ENCODE measurements at places on chromosomes 4 and X. TPM values are rescaled to one million over a fixed set of nuclear protein-coding genes. Genes with fewer than 3 reads are reported as not detected.

- DNase-seq = no peak
Measured at GRCh38 chrX:131262738-131263679, 26.1 kb downstream of the IGSF1 start.

The MAGED1 gene
- 108 TPM for total RNA-seq

The DOK7 gene
- 30.9 TPM for total RNA-seq

The ALAS2 gene
- 26.3 TPM for total RNA-seq

DNA sequence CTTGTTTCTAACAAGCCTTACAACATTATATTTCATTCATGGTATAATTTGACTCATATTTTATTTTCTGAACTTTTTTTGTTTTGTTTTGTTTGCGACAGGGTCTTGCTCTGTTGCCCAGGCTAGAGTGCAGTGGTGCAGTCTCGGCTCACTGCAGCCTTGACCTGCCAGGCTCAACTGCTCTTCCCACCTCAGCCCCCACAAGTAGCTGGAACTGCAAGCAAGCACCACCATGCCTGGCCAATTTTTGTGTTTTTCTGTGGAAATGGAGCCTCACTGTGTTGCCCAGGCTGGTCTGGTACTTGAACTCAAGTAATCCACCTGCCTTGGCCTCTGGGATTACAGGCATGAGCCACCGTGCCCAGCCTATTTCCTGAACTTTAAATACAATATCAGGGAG, 42.5 kb downstream of the GRID2 start:
- no peak for DNase-seq

DNA sequence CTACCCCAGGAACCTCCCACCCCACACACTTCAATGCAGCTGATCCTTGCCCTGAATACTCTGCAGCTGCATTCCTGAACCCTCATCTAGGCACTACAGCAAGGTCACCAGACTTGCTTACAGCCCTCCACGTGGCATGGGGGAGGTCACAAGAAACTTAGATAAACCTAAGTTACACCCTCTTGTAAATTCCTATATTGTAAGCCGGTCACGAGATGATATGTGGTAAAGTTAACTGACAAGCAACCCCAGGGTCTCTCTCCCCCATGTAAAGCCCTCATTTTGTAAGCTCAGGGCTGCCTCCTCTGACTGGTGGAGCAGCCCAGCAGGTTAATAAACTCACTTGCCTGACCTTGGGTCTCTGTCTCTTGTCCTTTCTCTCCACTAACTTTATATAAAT, 570.7 kb downstream of the PCDH7 start:
- no peak for DNase-seq

GRCh38 chr4:167032871-167033270, 201.4 kb downstream of the SPOCK3 start:
- DNase-seq = no peak

The PDCL2 gene
- not detected for total RNA-seq

GRCh38 chrX:68416592-68416991, 16.7 kb downstream of the OPHN1 start:
- no peak for DNase-seq

DNA sequence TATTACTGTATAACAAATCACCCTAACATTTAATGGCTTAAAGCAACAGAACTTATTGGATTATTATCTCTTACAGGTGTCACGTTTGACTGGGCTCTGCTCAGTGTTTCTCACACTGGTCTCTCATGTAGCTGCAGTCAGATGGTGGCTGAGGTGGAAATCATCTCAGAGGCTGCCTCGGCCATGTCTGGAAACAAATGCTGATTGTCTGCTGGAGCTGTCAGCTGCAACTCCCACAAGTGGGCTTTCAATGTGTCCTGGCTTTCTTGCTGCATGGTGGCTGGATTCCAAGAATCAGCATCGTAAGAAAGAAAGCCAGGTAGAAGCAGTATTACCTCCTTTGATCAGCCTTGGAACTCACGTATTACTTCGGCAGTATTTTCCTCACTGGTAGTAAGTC, 277.6 kb downstream of the SPANXN1 start:
- DNase-seq = peak; percentile 2

The TREX2 gene
- 2.2 TPM for total RNA-seq

The PASD1 gene
- total RNA-seq = not detected

- no peak for DNase-seq
Measured at GRCh38 chr4:55488716-55489115, 58.0 kb downstream of the CLOCK start.

DNA sequence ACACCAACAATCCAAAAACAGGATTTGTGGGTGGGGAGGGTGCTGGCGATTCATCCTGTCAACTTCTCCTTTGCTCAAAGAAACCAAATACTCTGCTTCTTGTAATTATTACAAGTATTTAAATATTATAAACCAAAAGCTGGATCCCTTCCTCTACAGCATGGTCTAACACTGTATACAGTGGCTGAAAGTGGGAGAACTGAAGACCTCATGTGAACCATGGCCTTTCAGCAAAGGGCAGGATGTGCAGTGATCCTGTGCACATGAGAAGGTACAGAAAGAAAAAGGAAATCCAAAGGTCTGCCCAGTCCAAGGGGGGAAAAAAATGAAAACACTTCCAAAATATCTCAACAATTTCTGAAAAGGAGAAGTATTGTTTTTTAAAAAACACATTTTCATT, 5.3 kb upstream of the CXorf38 start:
- DNase-seq = no peak

DNA sequence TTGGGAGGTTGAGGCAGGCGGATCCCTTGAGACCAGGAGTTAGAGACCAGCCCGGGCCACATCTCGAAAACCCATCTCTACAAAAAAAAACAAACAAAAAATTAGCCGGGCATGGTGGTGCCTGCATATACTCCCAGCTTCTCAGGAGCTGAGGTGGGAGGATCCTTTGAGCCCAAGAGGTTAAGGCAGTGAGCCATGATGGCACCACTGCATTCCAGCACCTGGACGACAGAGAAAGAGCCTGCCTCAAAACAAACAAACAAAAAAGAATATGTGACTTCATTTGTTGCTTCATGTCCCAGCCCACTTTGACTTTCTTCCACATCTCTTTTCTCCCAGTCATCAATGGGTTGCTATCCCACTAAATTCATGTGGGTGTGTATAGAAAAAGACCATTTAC, 79.7 kb downstream of the BCOR start:
- no peak for DNase-seq

The NUP62CL gene
- 1.1 TPM for total RNA-seq

The NPY2R gene
- total RNA-seq = 0.41 TPM

DNA sequence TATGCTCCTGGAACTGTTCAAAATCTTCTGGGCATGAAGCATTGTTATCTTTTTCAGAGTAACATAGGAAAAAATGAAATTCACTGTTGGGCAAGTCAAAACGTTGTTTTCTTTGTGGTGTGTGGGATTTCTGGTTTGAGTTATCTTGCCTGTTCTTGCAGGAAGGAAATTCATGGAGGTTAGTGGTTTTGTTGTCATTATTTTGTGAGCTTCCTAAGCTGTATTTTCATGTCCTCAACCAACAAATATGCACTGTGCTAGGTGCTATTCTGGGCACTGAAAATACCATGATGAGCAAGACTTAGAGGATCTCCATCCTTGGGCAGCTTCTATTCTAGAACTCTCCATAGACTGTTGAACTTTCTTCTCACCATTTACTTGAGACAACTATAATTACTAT, 16.9 kb downstream of the SPINK2 start:
- DNase-seq = no peak

The PPEF1 gene
- total RNA-seq = 1.5 TPM

- no peak for DNase-seq
Measured at GRCh38 chr4:53376900-53377299, 541 bp upstream of the FIP1L1 start.

DNA sequence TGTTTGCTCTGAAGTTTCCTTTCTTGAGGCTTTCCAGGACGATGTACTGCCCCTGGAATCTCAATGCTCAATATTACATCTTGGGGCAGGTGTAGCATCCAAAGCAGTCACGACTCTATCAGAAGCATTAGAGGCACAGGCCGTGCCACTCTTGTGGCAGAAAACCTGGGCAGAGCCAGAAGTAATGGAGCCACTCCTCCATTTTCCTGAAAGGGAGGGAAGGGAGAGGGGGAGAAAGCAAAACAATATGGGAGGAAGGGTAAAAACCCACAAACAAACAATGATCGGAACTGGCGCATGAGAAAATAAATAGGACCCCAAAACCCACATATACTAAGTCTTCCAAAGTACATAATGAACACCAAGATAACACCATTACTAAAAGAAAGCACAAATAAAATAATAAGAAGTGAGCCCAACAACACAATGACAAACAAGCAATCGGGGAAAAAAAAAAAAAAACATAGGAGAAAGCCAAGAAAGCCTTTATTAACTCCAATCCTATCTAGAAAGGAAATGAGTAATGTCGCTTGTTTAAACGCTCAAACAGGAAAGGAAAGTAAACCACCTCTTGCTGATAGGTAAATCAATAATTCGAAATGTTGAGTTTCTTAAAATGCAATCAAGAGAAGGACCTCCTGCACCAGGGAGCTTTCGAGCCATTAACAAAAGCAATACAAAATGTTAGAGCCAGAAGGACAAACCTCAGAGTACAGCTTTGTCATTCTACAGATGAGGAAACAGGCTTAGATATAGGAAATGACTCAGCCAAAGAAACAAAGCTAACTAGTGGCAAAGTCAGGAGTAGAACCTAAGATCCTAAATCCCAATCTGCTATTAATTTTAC, 117.4 kb downstream of the ATRX start:
- no peak for DNase-seq

The ITIH6 gene
- 0.51 TPM for total RNA-seq

- DNase-seq = peak; percentile 30
Measured at GRCh38 chrX:13581554-13581953, 12.2 kb downstream of the EGFL6 start.

- DNase-seq = no peak
Measured at GRCh38 chr4:40281099-40281498, 54.0 kb upstream of the CHRNA9 start.

- peak; percentile 15 for DNase-seq
Measured at GRCh38 chr4:46274717-46275116, 115.2 kb downstream of the GABRA2 start.

The GSX2 gene
- total RNA-seq = not detected

- DNase-seq = no peak
Measured at GRCh38 chrX:69126642-69127041, 38.6 kb downstream of the PJA1 start.

DNA sequence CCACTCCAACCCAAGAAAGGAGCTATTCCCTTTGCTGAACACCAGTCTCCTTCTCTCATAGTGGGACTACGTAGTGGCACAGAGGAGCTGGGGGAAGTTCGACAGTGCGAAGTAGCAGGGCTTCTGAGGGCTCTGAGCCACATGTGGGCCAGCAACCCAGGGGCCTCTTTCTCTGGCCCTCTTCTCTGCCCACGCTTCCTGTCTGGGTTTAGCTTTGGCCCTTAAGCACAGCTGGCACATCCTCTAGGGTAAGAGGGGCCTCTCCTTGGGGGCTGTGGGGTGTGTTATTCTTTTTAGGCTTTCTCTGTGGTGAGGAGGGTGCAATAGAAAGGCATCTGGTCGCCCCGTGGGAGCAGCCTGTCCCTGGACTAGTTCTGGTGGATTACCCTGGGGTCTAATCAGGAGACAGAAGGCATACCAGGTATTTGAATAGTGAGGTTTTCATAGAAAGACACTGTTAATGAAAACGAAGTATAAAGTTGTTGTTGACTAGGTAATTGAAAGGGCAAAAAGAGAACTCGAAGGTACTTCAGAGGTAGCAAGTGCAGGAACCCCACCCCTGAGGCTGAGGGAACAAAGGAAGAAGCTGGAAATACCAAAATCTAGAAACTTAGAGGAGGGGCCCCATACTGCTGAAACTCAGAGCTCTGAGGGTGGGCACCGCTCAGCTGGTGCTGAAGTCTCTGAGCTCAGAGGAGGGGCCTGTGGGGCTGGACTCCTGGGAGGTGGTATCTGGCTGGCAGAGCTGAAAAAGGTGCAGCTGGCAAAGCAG, 151.9 kb upstream of the RPS6KA3 start:
- DNase-seq = no peak

DNA sequence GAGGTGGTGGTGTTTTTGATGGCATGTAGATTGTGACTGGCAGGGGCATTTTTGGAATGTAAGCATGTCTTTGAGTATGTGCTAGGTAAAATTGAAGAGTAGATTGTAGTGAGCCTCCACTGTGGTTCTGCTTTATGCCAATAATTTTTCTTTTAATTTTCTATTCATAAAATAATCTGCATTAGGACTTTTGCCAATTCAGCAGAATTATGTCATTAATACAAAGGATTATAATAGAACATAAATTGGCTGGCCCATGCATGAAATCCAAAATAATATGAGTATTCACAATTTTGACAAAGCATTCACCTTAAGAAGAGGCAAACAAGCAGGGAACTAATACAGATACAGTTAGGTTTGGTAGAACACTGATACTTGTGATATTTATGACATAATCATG, 14.9 kb upstream of the TMPRSS11E start:
- no peak for DNase-seq

The TCEAL5 gene
- 0.82 TPM for total RNA-seq

DNA sequence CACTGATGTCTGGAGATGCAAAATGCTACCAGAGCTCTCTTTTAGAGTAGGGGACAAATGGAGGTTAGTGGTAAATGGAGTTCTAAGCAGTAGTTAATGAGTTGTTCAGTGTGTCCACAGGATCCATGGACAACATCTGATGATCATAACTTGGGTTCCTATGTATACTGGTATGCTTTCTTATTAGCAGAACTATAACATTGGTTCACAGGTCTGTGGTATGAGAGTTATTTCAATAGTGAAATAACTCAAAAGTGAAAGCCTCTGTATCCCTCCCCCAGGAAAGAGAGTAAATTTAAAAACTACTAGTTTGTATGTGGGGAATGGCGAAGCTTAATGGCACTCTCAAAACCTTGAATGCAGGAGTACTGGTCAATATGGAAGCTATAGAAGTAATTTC, 363.5 kb upstream of the EMCN start:
- DNase-seq = no peak

- DNase-seq = no peak
Measured at GRCh38 chrX:40736170-40736505, 796 bp upstream of the MED14 start.

- DNase-seq = no peak
Measured at GRCh38 chr4:8699063-8699385, 106.5 kb downstream of the CPZ start.

The OGT gene
- total RNA-seq = 194 TPM

The NLGN3 gene
- 3.7 TPM for total RNA-seq

The GNRHR gene
- not detected for total RNA-seq

The GIMD1 gene
- not detected for total RNA-seq

The PLXNB3 gene
- total RNA-seq = 6.8 TPM

The UGT2B11 gene
- total RNA-seq = 0.82 TPM

The BST1 gene
- 4.7 TPM for total RNA-seq

DNA sequence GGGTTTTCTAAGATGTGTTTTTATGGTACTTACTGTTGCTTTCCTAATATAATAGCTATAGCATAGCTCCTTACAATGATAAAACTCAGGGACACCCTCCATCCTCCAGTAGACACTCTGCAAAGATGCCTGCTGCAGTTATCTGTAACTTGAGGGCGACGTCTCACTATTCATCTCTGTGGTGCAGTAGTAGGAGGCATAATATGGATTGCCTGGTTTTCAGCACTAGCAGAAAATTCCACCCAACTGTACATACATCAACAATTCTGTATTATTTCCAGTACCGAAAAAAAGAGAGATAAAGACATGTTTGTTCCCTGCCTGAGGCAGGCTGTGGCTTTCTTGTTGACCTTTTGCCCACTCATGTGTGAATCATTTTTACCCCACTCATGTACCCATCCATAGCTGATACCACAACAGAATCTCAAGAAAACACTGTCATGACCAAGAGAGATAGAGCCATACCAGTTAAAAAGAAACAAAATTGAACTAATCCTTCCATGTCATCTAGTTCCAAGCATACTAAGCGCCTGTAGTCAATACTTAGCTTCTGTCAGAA, 220.1 kb downstream of the RAB28 start:
- no peak for DNase-seq

All from tongue (tissue), 3 donors.